Fibroblast of the aortic adventitia (primary cell): ENCODE measurements at places on chromosomes 1 and 21. TPM values are rescaled to one million over a fixed set of nuclear protein-coding genes. Genes with fewer than 3 reads are reported as not detected.

- DNase-seq: no peak
Measured at GRCh38 chr1:220371324-220371723, 99.1 kb upstream of the RAB3GAP2 start.

DNA sequence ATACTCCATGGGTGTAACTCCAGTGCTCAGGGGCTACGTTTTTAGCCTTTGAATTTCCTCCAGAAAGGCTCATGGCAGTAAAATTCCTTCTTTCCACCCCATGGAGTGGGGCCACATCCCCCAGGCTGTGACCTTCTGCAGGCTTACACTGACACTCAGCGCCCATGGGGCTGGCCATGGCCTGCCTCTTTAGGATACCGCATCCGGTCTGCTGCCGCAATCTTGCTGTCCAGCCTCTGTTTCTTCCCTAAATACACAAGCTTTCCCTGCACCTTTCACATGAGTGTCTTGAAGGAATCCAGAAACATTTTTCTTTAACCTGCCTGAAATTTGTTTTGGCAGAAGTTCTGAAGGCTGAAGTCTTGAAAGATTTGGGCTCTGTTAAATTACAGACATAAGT, 170.5 kb downstream of the NTMT2 start:
- no peak for DNase-seq

- DNase-seq: no peak
Measured at GRCh38 chr1:212646588-212646987, 38.0 kb downstream of the ATF3 start.

- DNase-seq: no peak
Measured at GRCh38 chr1:84876353-84876752, 16.7 kb downstream of the LPAR3 start.

- peak; percentile 98 for DNase-seq
Measured at GRCh38 chr1:150881331-150882070, 5.1 kb upstream of the ARNT start.

- peak; percentile 55 for DNase-seq
Measured at GRCh38 chr1:200775850-200776249, 37.2 kb downstream of the CAMSAP2 start.

DNA sequence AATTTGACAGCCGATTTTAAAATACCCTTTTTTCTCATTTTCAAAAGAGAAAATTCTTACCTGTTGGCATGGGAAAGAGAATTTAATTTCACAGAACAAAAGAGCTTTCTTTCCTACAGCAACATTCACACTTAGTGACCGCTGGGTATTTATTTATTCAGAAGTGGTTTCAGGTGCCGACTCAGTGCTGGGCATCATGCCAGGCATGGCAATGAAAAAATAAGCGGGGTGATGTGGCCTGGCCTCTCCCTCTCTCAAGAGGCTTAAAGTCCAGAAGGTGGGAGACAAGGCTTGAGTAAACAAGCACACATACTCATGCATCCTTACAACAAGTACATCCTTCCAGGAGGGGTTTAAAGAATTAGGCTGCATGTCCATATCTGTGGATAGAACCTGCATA, 4.1 kb upstream of the PCP4 start:
- no peak for DNase-seq

GRCh38 chr1:189805735-189806134, 671.9 kb downstream of the BRINP3 start:
- no peak for DNase-seq

DNA sequence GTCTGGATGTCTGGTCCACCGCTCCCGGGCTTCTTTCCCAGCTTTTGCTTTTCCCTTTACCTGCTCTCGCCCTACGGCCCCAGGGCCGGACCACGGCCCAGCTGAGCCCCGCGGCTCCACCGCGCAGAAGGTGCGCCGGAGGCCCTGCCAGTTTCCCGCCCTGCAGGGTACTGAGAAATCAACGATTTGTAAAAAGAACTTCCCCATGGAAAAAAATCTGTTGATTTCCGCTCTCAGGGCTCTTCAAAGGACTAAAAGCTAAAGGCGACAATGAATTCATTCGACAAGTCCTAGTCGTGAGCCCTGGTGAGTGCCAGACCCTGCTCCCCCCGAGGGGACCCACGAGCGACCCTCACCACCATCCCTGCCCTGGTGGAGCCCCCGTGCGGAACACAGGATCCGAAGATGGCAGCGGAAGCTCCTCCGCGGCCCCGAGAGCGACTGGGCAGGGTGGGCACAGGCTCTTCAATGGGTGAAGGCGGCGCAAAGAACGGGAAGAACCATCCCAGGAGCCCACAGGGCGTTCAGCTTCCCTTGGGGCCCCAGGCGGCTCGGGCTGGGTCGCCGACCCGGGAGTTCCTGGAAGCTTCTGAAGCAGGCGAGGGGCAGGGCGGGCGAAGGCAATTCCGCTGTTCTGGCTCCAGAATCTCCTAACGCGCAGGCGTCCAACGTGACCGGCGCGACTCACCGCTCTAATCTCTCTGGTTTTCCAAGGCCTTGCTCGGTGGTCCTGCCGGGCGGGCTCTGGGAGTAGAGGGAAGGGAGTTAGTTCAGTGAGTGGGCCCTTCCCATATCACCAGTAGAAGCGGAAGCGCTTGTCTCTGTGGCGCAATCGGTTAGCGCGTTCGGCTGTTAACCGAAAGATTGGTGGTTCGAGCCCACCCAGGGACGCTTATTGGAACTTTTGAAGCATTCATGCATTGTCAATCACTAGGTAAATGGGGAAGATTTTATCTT, 6.6 kb upstream of the RNU1-2 start:
- DNase-seq: peak; percentile 70

- no peak for DNase-seq
Measured at GRCh38 chr1:206930210-206930798, 8.6 kb upstream of the FCMR start.

GRCh38 chr1:56774067-56774609, 45.1 kb downstream of the FYB2 start:
- DNase-seq: no peak

DNA sequence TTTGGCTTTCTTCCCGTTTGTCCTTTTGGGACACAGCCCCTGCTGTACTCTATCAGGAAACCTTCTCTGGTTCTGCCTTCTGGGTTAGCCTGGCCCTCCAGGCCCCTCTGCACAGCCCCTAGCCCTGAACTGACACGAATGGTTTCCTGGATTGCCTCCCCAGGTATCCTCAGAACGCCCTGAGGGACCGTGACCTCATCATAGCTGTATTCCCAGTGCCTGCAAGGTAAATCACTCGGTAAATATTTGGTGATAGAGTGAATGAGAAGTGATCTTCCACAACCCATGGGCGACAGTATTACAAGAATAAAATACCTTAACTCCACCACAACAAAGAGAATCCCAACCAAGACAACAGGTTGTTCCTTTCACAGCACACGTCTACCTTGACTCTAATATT, 637.2 kb downstream of the SMYD3 start:
- DNase-seq: no peak

- no peak for DNase-seq
Measured at GRCh38 chr21:44462834-44463200, 7.5 kb downstream of the LRRC3 start.

GRCh38 chr1:181482001-181482430, 1.3 kb upstream of the CACNA1E start:
- no peak for DNase-seq

DNA sequence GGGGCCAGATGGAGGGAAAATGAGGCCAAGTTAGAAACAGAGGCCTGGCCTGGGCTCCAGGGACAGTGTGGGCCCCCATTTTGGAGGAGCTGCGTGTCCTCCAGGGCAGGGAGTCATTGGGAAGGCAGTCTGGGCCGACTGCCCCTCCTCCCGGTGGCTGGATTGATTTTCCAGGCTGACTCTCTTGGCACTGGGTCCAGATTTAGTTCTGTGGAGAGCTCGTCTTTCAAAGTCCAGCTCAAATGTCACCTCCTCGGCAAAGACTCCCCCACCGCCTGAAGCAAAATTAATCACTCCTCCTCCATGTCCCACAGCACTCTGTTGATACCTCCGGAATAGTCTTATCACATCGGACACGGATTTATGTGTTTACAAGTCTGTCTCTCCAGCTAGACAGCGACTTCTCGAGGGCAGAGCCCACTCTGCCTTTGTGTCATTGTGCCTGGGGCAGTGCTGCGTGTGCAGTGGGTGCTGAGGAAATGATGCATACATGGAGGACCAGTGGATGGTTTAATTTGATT, 175.1 kb downstream of the CAMTA1 start:
- peak; percentile 21 for DNase-seq

DNA sequence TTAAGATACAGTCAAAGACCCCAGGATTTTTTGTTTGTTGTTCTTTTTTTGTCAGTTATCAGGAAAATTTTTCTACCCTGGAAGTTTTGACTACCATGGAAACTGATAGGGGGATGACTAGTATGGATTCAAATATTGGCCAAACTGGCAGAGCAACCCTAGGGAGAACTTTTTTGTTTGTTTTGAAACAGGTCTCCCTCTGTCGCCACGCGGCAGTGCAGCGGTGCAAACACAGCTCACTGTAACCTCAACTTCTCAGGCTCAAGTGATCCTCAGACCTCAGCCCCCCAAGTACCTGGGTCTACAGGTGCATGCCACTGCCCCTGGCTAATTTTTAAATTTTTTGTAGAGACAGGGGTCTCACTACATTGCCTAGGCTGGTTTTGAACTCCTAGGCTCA, 46.6 kb downstream of the TOR3A start:
- DNase-seq: no peak

DNA sequence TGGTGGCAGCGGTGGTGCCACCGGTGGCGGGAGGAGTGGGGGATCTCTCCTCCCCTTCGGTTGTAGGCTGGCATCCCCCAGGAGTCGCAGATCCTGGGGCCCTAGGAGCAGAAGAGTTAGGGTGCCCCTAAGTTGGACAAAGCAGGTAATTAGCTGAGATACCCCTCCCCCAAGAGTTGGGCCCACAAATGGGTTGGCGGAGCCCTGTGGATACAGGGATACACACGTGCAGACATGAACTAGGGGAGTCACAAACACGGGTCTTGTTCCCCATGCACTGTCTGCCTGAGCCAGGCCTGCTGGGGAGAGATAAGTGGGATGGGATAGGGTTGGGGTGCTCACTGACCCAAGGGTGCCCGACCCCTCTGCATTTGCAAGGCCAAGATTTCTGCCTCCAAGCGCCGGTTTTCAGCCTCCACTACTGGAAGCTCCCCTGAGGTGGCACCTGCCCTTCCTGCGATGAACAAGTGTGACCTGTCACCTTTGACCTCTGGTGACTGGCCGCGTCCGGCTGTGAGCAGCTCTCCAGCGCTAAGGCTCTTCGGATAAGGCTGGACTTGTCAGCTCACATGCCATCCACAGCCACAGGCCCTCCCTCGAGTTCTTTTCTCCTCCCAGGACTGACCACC, 1.8 kb downstream of the CCDC17 start:
- no peak for DNase-seq

GRCh38 chr1:101312147-101312546, 75.3 kb downstream of the S1PR1 start:
- no peak for DNase-seq

GRCh38 chr21:36208326-36209013, 51.8 kb downstream of the DOP1B start:
- DNase-seq: no peak

DNA sequence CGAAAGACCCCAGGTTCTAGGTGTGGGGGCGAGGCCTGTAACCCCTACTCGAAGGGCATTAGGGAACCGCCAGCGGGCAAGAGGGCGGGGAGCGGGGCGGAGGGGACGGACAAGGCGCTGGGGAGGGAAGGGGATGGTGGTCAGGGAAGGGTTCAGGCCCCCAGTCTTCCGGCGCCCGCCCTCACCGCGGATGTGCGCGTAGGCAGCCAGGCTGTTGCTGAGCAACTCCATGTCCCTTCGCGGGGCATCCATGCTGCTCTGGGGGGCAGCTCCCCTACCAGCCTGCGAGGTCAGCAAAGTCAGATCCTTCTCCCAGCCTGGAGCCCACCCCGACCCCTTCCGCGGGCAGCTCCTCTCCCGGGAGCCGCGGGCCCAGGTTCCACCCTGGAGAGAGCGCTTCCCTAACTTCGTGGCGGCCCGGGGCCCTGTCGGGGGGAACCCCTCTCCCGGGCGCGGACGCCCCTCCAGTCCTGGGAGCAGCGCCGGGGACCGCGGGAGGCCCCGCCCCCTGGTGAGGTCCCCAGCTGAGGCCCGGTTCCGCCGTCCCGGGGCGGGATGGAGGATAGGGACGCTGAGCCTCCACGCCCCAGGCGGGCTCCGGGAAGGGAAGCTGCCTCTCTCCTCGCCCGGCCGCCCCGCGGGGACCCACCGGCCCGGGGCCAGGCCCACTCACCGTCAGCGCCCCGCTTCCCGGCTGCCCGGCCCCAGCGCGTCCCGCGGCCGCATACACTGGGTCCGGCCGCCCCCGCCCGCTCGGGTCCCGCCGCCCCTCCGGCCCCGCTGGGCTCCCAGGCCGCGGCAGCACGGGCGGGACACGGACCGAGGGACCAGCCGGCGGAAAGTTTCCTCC, 434 bp downstream of the EVA1B start:
- peak; percentile 58 for DNase-seq

GRCh38 chr1:230148126-230148652, 81.2 kb downstream of the GALNT2 start:
- no peak for DNase-seq

GRCh38 chr1:84871181-84871580, 21.8 kb downstream of the LPAR3 start:
- DNase-seq: no peak

- DNase-seq: no peak
Measured at GRCh38 chr1:85290826-85291225, 14.4 kb upstream of the BCL10 start.

DNA sequence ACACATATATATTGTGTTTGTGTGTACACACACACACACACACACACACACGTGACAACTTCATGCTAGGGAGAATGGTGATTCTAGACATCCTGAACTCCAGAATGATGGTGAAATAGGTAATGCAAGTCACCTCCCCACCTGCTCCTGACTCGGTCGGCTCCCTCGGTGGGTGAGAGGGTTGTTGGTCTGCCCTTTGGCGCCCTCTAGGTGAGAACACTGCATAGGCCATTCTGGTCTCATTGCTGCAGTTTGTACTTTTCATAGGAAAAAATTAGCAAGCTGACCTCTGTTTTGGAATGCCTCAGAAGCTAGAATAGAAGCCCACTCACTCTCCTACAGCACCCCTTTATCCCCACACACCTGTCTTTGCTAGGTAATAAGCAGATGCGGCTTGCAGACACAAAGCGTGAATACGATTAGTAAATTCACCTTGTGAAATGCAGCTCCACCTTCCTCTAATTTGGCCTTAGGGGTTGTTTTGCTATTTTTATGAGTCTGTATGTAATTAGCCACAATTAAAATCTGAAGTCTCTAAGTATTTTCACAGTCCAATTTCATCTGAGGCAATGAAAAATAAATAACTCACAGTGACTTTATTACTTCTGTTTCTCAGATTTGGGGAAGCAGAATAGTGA, 130.0 kb upstream of the KCNJ15 start:
- peak; percentile 35 for DNase-seq

GRCh38 chr1:30001732-30002039, 721.7 kb downstream of the MATN1 start:
- DNase-seq: no peak

DIPK1A gene
- 17.1 and 19.0 TPM in 2 replicates for total RNA-seq

CRP gene
- total RNA-seq: not detected in 2 replicates

TRIM46 gene
- total RNA-seq: 5.2 and 13.2 TPM in 2 replicates

G0S2 gene
- total RNA-seq: 23.0 and 146 TPM in 2 replicates

CYB5RL gene
- 10.9 and 15.4 TPM in 2 replicates for total RNA-seq

MARK1 gene
- total RNA-seq: 0.45 and 1.3 TPM in 2 replicates

NCAM2 gene
- 5.9 and 19.4 TPM in 2 replicates for total RNA-seq

FNDC7 gene
- total RNA-seq: under 0.01 TPM in 1 of 2 replicates, not detected in the other

TRAF3IP3 gene
- total RNA-seq: 0.65 TPM in 1 of 2 replicates, not detected in the other

BRINP2 gene
- 0.08 TPM in 1 of 2 replicates, not detected in the other for total RNA-seq
